ENCODE measurements at places on chromosomes 2 and 18.

GRCh38 chr2:218017211-218018053 lies 14.6 kb upstream of the TNS1 start:
- DNase-seq, result peak; percentile 83
- peak overlapping the region; percentile 82 for H3K27ac ChIP-seq
- no peaks in the 10 kb centered on the region for H3K27me3 ChIP-seq
- no peaks in the 10 kb centered on the region for H3K36me3 ChIP-seq
- no peak overlapping the region for H3K4me3 ChIP-seq

DNA sequence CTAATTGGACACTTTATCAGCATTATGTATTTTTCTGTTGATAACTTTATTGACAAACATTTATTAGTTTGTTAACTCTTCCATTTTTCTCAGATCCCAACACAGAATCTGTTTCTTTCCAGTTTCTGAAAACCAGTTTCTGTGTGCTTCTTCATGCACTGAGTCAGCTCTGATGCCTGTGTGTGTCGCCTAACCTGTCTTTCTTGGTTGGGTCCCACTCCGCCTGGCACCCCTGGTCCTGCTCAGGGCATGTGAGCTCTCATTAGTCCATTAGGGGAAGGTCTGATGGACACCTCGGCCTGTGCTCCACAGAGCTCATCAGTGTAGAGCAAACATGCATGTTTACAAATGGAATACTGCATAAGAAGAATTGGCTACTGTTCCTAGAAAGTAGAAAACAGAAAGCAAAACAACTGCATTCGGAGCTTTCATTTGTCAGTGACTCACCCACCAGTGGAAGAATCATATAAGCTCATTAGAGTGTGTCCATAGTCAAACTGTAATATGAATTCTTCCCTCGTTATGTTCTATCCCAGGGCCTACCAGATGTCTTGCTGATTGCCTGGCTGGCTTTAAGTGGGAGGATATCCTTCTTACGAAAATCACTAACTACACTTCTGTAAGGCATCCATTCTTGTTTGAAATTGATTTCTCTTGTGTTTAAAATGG lies 137.7 kb downstream of the SNTG2 start:
- no peak overlapping the region for H3K27ac ChIP-seq
- no peaks in the 10 kb centered on the region for H3K27me3 ChIP-seq
- H3K4me1 ChIP-seq, result no peaks in the 10 kb centered on the region
- H3K36me3 ChIP-seq, result no peaks in the 10 kb centered on the region
- H3K4me3 ChIP-seq, result no peak overlapping the region

- no peak overlapping the region for H3K4me3 ChIP-seq
- no peaks in the 10 kb centered on the region for H3K27me3 ChIP-seq
- peak overlapping the region; percentile 65 for H3K27ac ChIP-seq
Observed at GRCh38 chr2:43251171-43251731, 24.8 kb upstream of the ZFP36L2 start.

- DNase-seq, result no peak
- H3K4me1 ChIP-seq, result no peaks in the 10 kb centered on the region
- no peaks in the 10 kb centered on the region for H3K27me3 ChIP-seq
- no peaks in the 10 kb centered on the region for H3K36me3 ChIP-seq
- H3K4me3 ChIP-seq, result no peak overlapping the region
Observed at GRCh38 chr2:142536492-142536891, 341.0 kb upstream of the KYNU start.

DNA sequence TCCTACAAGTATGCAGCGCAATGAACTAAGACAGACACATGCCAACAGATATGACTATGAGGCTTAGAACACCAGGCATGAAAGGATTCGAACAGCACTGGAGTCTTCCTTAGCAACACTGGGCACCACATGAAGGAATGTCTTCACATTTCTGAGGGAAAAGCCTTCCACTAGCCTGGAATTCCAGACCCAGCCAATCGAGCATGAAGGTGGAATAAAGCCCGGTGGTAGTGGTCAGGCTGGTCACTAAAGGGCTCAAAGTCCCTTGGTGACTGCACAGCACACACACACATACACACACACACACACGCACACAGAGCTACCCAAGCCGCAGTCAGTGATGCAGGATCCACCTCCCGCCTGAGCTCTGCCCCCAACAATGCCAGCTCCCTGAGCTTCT lies 19.7 kb upstream of the SFXN5 start:
- H3K4me1 ChIP-seq, result peaks cover 13% of the 10 kb centered on the region
- no peak overlapping the region for H3K27ac ChIP-seq
- H3K27me3 ChIP-seq, result no peaks in the 10 kb centered on the region
- no peak overlapping the region for H3K4me3 ChIP-seq
- no peak for DNase-seq

GRCh38 chr2:135840601-135841000 lies 3.6 kb upstream of the LCT start:
- H3K4me3 ChIP-seq, result no peak overlapping the region
- H3K4me1 ChIP-seq, result peaks cover 13% of the 10 kb centered on the region
- DNase-seq, result no peak

DNA sequence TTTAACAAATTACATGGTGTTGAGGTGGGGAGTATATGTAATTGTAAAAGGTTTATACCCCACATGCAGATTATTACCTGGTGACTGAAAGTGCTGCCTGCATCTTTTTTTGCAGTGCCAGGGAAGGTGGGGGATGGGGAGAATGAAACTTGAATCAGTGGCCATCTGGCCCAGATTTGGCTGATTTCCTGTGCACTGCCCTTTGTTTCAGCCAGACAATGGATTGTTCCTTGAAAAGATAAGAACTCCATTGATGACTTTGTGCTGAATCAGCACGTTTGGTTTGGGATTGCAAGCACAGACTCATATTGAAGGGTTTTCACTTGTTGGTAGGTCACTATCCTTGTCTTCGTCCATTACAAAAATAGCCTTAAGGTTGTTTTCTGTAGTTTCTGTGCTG lies 20.9 kb downstream of the GREB1L start:
- H3K27ac ChIP-seq, result no peak overlapping the region
- no peaks in the 10 kb centered on the region for H3K4me1 ChIP-seq
- no peak overlapping the region for H3K4me3 ChIP-seq
- no peaks in the 10 kb centered on the region for H3K36me3 ChIP-seq
- no peak for DNase-seq

- no peaks in the 10 kb centered on the region for H3K36me3 ChIP-seq
- H3K4me3 ChIP-seq, result no peak overlapping the region
- no peaks in the 10 kb centered on the region for H3K4me1 ChIP-seq
- no peak for DNase-seq
- H3K27me3 ChIP-seq, result no peaks in the 10 kb centered on the region
Observed at GRCh38 chr2:19876751-19877150, 25.0 kb downstream of the TTC32 start.

- no peak for DNase-seq
- no peaks in the 10 kb centered on the region for H3K36me3 ChIP-seq
- no peak overlapping the region for H3K4me3 ChIP-seq
- no peaks in the 10 kb centered on the region for H3K27me3 ChIP-seq
- H3K4me1 ChIP-seq, result peaks cover 85% of the 10 kb centered on the region
- H3K27ac ChIP-seq, result peak overlapping the region; percentile 74
Observed at GRCh38 chr18:7626922-7627440, 59.9 kb downstream of the PTPRM start.

DNA sequence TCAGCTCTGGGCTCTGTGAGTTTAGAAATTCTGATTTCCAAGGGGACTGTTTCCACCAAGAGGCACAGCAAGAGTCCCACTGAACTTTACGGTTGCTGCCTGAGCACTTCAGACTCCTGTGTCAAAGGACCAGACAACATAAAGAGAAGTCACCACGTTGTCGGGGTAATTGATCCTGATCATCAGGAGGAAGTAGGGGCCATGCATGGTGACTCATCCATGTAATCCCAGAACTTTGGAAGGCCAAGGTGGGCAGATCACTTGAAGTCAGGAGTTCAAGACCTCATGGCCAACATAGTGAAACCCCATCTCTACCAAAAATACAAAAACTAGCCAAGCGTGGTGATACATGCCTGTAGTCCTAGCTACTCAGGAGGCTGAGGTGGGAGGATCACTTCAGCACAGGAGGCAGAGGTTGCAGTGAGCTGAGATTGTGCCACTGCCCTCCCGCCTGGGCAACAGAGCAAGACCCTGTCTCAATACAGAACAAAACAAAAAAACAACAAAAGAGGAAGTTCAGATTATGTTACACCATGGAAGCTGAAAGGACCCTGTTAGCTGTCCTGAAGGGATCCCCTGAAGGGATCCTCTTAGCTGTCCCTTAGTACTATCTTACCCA lies 9.4 kb upstream of the ASXL2 start:
- no peak overlapping the region for H3K4me3 ChIP-seq
- H3K36me3 ChIP-seq, result no peaks in the 10 kb centered on the region
- no peaks in the 10 kb centered on the region for H3K4me1 ChIP-seq
- no peak for DNase-seq
- no peaks in the 10 kb centered on the region for H3K27me3 ChIP-seq

DNA sequence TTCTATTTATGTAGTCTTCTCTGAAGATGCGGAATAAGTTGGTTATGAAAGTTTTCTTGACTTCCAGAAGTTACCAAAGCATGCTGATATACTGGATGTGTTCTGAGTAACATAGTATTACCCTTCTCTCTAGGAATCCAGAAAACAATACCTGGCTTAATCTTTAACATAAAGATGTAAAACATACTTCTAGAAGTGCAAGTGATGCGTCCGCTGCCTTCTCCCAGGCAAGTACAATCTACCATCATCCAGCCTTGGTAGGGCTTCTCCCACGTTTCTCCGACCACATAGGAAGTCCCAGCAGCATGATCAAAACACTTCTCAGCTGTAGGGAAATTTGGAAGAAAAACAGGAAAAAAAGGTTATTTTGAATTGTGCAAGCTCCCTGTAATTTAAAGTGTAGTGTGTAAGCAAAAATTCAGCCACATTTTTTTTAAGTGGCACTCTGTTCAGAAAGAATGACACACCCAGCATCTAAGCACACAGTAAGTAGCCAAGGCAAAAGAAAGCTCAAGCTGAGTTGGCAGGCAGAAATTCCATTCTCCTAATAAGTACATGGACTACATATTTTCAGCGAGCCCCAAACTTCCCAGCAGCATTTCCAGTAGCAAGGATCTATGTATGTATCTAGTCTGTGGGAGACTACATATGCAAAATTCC lies 5.2 kb downstream of the FN1 start:
- H3K27ac ChIP-seq, result no peak overlapping the region
- no peaks in the 10 kb centered on the region for H3K27me3 ChIP-seq
- H3K4me3 ChIP-seq, result no peak overlapping the region
- no peak for DNase-seq
- peaks cover 6% of the 10 kb centered on the region for H3K36me3 ChIP-seq

GRCh38 chr2:149651229-149651628 lies 63.7 kb upstream of the MMADHC start:
- H3K27me3 ChIP-seq, result no peaks in the 10 kb centered on the region
- H3K4me1 ChIP-seq, result no peaks in the 10 kb centered on the region
- no peaks in the 10 kb centered on the region for H3K36me3 ChIP-seq
- H3K4me3 ChIP-seq, result no peak overlapping the region
- no peak overlapping the region for H3K27ac ChIP-seq

DNA sequence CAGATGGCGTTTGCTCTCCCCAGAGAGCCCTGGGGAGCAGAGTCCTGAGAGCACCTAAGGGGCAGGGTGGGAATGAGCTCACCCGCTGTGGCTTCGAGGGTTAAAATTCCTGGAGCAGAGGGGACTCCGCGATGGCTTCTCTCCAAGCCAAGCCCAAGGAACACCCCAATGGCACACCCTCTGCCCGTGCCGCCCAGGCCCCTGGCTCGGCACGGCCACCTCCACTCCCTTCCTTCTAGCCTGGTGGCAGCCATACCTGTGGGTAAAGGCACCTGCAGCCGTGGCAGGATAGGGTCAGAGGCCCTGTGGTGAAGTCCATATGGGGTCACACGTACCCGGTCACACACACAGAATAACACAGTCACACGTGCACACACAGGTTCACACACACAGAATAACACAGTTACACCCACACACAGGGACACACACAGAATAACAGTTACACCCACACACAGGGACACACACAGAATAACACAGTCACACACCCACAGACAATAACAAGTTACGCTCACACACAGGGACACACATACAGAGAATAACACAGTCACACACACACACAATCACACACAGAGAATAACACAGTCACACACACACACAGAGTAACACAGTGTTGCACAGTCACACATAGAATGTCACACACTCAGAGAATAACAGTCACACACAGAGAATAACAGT lies 50.5 kb downstream of the RAMP1 start:
- H3K27ac ChIP-seq, result peak overlapping the region; percentile 16
- no peaks in the 10 kb centered on the region for H3K27me3 ChIP-seq
- H3K4me1 ChIP-seq, result peaks cover 8% of the 10 kb centered on the region
- H3K36me3 ChIP-seq, result no peaks in the 10 kb centered on the region
- no peak overlapping the region for H3K4me3 ChIP-seq
- DNase-seq, result no peak

GRCh38 chr2:72185206-72185605 lies 37.5 kb upstream of the CYP26B1 start:
- H3K36me3 ChIP-seq, result no peaks in the 10 kb centered on the region
- no peaks in the 10 kb centered on the region for H3K4me1 ChIP-seq
- no peaks in the 10 kb centered on the region for H3K27me3 ChIP-seq
- no peak overlapping the region for H3K27ac ChIP-seq
- no peak for DNase-seq

- DNase-seq, result no peak
- H3K4me3 ChIP-seq, result no peak overlapping the region
- no peak overlapping the region for H3K27ac ChIP-seq
- peaks cover 14% of the 10 kb centered on the region for H3K4me1 ChIP-seq
Observed at GRCh38 chr2:102480285-102481195, 7.5 kb downstream of the SLC9A4 start.

GRCh38 chr2:134207589-134208209 lies 46.2 kb upstream of the MGAT5 start:
- H3K4me3 ChIP-seq, result no peak overlapping the region
- no peak overlapping the region for H3K27ac ChIP-seq
- H3K27me3 ChIP-seq, result no peaks in the 10 kb centered on the region
- no peaks in the 10 kb centered on the region for H3K36me3 ChIP-seq
- H3K4me1 ChIP-seq, result peaks cover 4% of the 10 kb centered on the region
- peak; percentile 61 for DNase-seq

DNA sequence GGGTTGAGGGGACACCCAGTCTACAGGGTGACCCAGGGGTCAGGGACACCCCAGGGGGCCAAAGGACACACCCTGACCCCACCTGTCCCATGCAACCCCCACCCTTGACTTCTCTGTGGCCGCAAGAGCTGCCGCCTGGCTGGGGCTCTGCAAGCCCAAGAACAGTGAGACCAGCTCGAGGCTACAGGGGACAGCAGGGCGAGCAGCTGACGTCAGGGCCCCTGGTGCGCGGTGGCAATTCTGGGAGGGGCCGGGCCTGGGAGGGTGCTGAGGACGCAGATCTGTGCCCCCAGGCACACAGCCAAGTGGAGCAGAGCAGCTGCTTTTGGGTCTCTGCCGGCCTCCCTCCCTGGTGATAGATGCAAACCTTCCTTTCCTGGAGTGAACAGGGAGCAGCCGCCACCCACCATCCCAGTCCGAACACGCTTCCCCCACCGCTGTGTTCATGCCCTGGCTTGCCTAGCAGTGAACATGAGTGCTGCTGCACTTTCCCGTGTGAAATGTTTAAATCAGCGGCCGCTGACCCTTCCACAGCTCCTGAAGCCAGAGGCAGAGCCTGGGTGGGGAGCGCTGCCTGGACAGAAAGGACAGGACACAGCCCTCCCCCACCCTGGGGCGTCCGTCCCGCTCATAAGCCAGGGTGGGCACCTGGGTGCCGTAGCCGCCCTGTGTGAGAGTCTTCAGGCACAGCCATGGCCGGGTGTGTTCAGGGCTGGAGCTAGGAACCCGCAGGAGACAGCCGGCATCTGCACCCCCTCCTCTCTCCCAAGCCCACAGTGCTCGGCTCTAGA lies 46.9 kb downstream of the SLC66A2 start:
- DNase-seq, result no peak
- H3K36me3 ChIP-seq, result peaks cover 28% of the 10 kb centered on the region
- no peak overlapping the region for H3K4me3 ChIP-seq
- no peaks in the 10 kb centered on the region for H3K4me1 ChIP-seq
